ENCODE measurements at places on chromosomes 11 and 22.

DNA sequence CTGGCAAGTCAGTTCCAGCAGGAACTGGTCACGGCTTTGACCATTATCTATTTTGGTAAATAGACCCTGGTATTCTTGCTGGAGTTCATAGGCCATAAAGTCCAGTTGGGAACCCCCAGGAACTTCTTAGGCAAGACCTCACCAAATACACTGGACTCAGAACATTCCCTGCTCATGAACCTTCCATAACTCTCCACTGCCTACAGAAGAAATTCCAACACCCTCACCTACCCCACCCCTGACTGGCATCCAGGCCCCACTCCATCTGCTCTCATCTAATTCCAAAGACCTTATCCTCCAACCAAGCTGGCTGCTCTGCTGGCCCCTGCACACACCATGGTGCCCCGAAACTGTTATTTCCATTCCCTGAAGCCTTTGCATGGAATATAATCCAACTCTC lies 2.5 kb downstream of the CLPB start:
- DNase-seq, result no peak

DNA sequence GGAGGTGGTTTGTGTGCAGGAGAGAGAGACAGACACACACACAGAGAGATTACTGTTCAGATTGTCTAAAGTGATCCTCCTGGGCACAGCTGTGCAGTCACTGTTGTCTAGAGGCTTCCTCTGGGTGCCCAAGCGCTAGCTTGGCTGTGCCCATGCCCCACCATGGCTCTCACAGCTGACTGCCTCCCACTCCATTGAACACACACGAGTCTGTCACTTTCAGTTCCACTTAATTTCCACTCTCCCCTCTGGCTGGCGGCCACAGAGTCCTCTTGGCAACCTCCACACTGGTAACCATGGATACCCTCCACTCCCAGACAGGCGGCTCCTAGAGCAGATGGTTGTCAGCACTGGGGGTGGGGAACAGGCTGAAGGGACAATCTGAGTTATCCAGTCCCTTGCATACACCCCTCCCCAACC lies 29.1 kb downstream of the MAP6 start:
- peak; percentile 47 for DNase-seq

DNA sequence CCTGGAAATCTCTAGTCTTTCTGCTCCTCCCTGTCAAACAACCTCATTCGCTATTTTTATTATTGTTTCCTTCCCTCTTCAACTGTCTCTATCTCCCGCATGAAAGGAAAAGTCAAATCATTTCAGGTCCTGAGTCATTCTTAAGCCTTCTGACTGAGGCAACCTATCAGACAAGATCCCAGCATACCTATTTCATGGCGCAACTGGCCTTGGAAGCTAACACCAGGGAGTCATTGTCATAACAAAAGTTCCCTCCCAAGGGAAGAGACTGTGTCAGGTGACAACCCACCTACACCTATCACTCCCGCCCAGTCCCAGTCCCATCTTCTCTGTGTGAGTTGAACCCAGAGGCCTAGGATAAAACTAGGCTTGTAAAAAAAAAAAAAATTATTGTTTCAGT lies 10.2 kb upstream of the ARHGAP42 start:
- DNase-seq, result no peak

DNA sequence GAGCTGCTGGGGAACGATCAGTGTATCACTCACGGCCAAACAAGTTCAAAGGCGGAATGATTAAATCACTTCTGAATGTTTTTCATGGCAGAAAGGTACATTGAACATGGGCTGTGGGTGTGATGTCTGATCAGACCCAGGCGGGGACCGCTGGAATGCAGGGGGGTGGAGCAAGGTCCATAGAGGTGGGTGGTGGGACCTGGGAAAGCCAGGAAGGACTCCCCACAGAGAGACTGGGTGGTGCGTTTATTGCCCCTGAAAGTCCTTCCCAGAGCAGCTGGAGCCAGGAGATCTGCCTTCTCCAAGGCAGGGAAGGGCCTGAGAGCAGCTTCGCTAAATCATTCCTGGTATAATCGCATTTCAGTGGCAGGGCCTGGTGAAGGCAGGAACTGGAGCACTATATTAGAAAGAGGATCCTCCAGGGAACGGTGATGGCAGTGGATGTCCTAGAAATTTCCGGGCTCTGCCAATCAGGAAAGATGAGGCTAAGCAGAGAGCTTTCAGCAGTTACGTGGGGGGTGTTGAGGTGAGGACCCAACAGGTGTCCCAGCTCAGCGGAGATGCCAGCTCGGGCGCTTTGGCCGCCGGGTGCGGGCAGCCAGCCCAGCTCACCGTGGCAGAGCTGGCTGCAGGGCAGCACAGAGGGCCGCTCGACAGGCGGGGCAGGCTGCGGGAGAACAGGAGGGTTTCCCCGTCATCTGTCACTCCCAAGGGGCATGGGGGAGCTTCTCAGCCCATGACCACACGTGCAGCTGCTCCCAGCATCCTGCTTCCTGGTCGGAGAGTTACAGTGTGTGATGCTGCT lies 271.7 kb downstream of the CTTN start:
- no peak for DNase-seq

- DNase-seq, result no peak
Observed at GRCh38 chr22:47552024-47552423, 789.6 kb downstream of the TBC1D22A start.

DNA sequence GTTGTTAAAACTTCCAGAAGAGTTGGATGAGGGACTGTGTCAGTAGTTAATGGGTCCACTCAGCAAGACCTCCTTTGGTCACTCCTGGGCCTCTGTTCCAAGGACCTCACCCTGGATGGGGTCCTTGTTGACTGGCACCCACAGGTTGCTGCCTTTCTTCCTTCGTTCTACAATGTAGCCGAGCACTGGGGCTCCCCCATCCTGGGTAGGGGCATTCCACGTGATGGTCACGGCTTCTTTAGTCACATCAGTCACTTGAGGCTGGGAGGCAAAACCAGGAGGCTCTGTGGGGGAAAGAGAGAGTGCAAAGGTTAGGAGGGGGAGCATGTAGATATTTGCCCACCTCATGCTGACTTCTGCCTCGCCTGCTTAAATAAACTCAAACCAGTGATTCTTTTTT lies 12.0 kb downstream of the TMEM86A start:
- no peak for DNase-seq

- no peak for DNase-seq
Observed at GRCh38 chr11:102436561-102436960, 16.0 kb downstream of the TMEM123 start.

- DNase-seq, result no peak
Observed at GRCh38 chr11:106840947-106841346, 177.3 kb downstream of the GUCY1A2 start.

DNA sequence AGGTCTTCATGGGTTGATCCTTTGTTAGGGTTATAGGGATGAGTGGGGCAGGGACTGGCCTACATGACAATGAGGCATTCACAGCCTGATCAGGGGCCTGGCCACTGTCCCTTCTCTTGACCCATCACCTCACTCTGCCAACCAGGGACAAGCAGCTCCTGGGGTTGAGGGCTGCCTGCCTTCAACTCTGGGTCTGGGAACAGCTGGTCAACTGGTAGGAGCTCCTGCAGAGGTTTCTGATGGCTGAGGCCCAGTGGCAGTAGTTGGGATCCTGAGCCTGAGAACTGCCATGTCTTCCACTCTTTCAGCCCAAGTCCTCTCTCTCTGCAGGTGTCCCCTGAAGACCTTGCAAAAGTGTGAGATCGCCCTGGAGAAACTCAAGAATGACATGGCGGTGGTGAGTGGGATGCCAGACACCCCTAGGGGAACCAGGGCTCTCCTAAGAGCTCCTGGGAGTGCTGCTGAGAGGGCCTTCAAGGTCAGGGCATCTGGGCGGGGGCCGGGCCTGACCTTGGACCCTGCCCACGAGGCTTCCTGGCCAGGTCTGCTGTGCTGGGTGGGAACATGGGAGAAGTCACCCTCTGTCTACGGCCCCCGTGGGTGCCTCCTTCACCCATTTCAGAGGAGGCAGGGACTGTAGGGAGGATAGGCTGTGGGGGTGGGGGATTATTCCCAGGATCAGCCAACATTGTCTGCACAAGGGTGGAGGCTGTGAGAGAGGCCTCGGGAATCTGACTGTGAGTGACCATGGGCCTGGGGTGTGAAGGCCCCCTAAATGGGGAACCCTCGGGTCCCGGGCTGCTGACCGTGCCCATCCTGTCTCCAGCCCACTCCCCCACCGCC lies 76.8 kb downstream of the MED15 start:
- DNase-seq, result no peak

- no peak for DNase-seq
Observed at GRCh38 chr22:49628391-49629260, 199.0 kb downstream of the BRD1 start.

All from left renal pelvis (tissue), 4 donors.